GM12864 (cell line): ENCODE measurements at places on chromosomes 12 and 14.

GRCh38 chr12:115060477-115061168, 376.6 kb upstream of the TBX3 start:
- no peak for DNase-seq

- DNase-seq: no peak
Measured at GRCh38 chr14:101862177-101862576, 100.7 kb downstream of the PPP2R5C start.

GRCh38 chr12:92759634-92760268, 57.0 kb downstream of the PLEKHG7 start:
- no peak for DNase-seq

DNA sequence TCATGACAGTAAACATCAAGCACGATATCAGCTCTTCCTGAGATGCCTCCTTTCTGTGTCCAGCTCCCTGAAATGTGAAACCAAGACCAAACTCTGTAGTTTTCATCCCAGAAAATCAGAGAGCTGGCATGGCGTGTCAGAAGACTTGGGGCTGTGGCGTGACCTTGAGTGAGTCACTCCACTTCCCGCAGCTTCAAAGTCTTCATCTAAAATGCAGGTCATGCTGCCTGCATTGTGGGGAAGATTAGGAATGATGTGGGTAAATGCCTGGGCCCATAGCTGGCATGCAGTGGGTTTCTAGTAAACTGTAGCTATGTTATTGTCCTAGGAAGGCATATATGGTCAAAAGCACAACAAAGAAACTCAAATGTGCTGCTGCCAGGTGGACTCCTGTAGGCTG, 28.8 kb downstream of the OAS2 start:
- DNase-seq: no peak

GRCh38 chr12:52347016-52347415, 20.3 kb downstream of the KRT85 start:
- DNase-seq: no peak

DNA sequence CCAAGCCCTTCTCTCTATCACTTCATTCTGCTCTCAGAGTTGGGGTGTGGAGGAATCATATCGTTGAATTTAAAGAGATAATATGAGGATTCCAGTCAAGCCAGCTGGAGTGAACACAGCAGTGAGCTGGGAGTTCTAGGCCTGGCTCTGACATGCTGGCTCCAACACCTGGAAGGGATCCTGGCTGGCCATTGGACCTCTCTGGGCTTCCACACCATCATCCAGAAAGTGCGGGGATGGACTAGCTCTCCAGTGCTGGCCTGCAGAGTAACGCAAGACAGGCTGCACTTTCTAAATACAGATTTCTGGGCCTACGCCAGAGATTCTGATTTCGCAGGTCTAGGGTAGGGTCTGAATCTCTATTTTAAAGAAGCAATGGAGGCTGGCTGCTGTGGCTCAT, 34.8 kb upstream of the HDAC7 start:
- DNase-seq: no peak

DNA sequence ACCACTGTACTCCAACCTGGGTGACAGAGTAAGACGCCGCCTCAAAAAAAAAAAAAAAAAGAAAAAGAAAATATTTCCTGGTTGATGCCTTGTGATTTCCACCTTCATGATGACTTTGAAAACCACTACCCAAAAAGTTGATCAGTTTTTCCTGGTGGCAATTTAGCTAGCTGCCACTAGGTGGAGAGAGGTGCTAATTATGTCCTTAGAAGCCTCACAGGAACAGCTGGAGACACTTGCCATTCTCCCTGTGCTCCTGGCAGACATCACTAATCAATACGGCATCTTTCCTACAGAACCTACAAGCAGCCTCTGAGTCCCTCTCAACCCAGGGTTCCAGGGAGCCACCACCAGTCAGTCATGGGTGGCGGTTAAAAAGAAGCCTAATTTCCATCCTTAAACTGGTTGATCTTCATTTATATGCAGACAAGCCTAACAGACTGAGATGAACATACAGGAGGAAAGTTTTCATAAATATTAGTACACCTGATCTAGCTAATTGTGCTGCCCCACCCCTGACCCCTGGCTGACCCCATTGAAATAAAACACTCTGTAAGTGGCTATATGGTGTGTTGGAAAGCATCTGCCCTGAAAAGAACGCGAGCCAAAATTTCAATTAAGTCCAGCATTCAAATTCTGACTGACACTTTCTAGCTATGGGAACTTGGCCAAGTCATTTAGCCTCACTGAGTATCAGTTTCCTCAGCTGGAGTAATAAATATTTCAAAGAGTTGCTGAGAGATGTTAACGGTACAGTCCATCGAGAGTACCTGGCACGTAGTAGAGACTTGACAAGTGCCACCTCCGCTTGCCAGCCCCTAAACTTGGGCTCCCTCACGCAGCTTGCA, 6.2 kb upstream of the OAS1 start:
- DNase-seq: peak; percentile 47

DNA sequence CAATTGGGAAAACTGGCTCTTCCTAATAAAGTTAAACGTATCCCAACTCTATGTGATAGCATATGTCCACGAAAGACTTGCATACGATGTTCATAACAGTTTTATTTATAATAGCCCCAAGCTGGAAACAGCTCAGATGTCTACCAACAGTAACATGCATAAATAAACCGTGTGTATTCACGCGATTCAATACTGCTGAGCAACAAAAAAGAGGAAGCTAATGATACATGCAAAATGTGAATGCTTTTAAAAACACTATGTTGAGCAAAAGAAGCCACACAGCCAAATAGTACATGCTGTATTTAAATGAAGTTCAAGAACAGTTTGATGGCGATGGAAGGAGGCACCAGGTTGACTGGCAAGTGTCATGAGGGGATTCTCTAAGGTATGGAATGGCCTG, 55.7 kb downstream of the TRIM9 start:
- DNase-seq: no peak

GRCh38 chr12:47527816-47528215, 178.0 kb downstream of the RPAP3 start:
- no peak for DNase-seq

GRCh38 chr14:76701981-76702380, 59.3 kb upstream of the VASH1 start:
- no peak for DNase-seq

GRCh38 chr12:104888481-104888880, 69.6 kb downstream of the SLC41A2 start:
- DNase-seq: no peak

DNA sequence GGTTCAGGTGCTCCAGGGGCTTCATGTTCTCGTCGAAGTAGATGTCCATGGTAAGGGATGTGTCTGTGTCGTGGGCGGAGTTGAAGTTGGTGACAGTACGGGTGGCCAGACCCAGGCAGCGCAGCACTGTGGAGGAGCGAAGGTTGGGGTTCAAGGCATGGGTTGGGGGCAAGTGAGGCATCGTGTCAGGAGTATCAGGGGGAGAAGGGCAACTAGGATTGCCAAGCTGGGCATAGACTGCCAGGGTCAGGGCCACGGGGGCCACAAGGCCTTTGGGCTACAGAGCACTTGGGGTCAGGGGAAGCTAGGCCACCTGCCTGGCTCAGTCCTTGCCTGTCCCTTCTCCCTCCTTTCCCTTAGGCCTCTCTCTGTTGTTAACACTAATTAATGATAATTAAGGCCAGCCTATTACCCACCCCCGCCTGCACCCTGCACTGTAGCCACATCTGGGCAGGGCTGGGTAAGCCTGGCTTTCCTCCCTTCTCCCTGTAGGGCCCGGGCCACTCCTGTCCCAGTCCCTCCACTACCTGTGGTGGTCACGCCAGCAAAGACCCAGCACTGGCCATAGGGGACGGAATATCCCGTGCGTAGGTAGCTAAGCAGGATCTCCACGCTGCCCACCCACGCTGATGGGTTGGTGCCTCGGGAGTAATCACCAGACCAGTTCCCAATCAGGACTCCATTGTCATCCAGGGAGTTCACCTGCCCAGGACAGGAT, 4.3 kb downstream of the TGM1 start:
- no peak for DNase-seq

- DNase-seq: no peak
Measured at GRCh38 chr12:71892059-71892458, 46.6 kb upstream of the TPH2 start.

GRCh38 chr12:119100933-119101332, 77.8 kb upstream of the HSPB8 start:
- DNase-seq: no peak

DNA sequence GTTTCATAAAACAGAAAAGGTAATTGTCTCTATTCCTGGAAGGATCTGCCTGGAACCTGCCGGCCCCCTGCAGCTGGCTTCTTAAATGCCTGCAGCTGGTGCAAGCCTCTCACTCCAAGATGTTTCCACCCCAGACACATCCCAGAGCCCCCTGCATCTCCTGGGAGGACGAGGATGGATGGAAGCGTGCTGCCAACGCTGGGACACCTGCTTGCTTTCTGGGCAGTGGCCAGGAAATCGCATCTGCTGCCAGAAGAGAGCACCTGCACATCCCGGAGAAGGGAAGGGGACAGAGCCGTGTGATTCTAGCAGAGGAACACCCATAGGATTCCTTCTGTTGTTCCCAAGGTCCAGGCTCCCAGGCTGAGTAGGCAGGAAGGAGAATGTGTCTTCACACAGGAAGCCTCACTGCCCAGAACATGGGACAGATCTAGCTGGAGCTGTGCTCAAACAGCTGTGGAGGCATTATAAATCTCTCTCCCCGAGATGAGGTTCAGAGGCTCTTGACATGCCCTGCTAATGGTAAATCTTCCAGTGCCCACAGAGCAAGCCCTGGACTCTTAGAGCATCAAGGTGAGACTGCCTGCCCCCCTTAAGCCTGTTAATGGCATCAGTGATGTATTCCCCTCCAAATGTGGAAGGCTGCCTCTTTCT, 138.8 kb upstream of the MAP1LC3B2 start:
- DNase-seq: no peak

- no peak for DNase-seq
Measured at GRCh38 chr12:127830065-127830460, 436.9 kb upstream of the TMEM132C start.

GRCh38 chr12:89707703-89708564, 704 bp downstream of the ATP2B1 start:
- no peak for DNase-seq

DNA sequence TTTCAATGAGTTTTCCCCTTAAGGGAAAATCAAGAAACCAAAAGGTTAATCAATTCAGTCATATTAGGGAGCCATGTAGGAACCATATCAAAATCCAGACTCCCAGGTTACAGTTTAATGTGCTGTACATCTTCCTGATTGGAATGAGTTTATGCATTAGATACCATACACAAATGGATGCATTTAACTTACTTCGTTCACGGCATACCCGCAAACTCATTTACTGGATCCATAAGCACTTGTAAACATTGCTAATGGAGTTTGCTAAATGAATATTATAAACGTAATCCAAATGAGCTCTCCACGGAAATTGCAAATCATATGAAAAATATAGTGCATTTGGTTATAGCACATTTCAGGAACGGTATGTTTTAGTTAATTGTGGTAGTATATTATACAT, 228.9 kb upstream of the G2E3 start:
- no peak for DNase-seq

- DNase-seq: no peak
Measured at GRCh38 chr12:45557016-45557415, 172.5 kb upstream of the ARID2 start.

GRCh38 chr12:114430306-114430705, 24.4 kb upstream of the TBX5 start:
- DNase-seq: no peak

- no peak for DNase-seq
Measured at GRCh38 chr12:112551681-112552080, 132.9 kb downstream of the PTPN11 start.

GRCh38 chr12:89162589-89163261, 189.6 kb downstream of the DUSP6 start:
- DNase-seq: no peak

- no peak for DNase-seq
Measured at GRCh38 chr14:92675421-92675820, 73.0 kb downstream of the LGMN start.

GRCh38 chr12:94650143-94651056, at the start of gene TMCC3:
TMCC3 (minus strand) TSS chr12:94650557; CDS start chr12:94650430, 127 bp downstream.
- DNase-seq: no peak

DNA sequence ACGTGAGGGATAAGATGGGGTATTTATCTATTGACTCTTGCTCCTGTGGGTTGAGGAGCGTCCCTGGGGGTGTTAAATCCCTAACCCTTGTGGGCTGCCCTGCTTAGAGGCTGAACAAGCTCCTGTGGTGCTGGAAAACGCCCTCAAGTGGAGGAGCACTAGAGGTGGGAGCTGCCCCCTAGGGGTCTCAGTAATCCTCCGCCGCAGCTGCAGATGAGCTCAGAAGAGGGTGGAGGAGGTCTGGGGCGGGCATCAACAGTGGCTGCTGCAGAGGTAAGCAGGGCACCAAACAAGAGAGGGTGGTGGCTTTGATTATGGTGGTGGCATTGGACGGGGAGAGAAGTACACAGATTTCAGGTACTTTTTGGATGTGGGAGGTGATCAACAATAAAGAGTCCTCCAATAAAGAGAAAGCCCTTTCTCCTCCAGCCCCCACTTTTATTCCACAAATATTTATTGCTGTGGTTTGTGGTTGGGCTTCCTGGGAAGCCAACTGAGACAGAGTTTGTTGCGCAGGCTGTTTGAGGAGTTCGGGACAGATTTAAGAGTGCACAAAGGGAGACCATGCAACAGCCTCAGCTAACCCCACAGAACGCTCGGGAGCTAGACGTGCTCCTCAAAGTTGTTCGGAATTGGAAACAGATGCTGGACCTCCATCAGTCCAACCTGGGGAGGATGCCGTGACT, 179.9 kb downstream of the ADCK1 start:
- no peak for DNase-seq

DNA sequence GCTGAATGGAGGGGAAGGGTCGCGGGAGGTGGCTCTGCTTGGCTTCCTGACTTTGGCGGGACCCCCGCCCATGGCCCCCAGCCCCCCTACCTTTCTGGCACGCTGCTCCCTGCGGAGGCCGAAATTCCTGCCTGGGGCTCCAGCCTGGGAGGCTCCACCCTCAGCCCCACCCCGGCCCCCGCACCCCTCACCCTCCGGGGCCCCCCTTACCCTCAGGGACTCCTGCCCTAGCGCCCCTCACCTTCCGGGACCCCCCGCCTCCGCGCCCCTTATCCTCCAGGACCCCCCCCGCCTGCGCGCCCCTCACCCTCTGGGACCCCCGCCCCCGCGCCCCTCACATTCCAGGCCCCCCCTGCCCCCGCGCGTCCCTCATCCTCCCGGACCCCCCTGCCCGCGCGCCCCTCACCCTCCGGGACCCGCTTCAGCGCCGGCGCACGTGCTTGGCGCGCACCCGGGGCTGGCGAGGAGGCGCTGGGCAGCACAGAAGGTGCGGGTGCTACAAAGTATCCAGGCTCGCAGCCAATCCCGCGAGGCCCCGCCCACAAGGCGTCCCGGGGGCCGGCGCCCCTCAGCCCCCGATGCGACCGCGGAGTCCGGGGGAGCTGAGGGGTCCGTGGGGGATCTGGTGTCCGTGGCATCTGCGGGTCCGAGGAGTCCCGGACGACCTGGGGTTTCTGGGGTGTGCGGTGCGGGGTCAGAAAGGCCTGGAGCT, at the start of gene ANHX:
TSS of gene ANHX (minus strand) at position 477 of the 712 bp plus-strand sequence. CDS start 1,521 bp downstream, outside the sequence.
- no peak for DNase-seq

GRCh38 chr12:113642216-113642615, 170.5 kb upstream of the LHX5 start:
- no peak for DNase-seq
